Neural crest cell (in vitro differentiated cells): ENCODE measurements at places on chromosomes 2 and 18. TPM values are rescaled to one million over a fixed set of nuclear protein-coding genes. Genes with fewer than 3 reads are reported as not detected.

DNA sequence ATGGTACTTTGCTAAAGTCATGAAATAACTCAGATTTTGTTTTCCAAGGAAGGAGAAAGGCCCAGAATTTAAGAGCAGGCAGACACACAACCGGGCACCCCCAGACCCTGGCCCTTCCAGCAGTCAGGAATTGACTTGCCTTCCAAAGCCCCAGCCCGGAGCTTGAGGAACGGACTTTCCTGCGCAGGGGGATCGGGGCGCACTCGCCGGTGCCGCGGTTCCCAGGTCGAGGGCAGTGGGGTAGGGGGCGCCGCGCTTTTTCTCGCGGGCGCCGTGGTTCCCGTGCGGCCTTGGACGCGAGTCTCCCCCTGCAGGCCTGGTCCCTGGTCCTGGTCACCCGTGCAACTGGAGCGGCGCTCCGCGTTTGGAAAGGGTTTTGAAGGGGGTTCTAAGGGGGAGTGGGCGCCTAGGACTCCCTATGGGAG is 1.2 kb downstream of the ZNF236 start:
- peaks cover 3% of the 10 kb centered on the region for H3K36me3 ChIP-seq
- peak overlapping the region; percentile 91 for H3K4me3 ChIP-seq
- peak; percentile 29 for DNase-seq

- H3K4me1 ChIP-seq: peaks cover 4% of the 10 kb centered on the region
- no peaks in the 10 kb centered on the region for H3K36me3 ChIP-seq
- H3K27ac ChIP-seq: no peak overlapping the region
- peaks cover 6% of the 10 kb centered on the region for H3K27me3 ChIP-seq
Observed at GRCh38 chr2:136917411-136917881, 152.1 kb downstream of the THSD7B start.

- no peaks in the 10 kb centered on the region for H3K36me3 ChIP-seq
- no peaks in the 10 kb centered on the region for H3K4me1 ChIP-seq
- peaks cover under 1% of the 10 kb centered on the region for H3K27me3 ChIP-seq
- no peak for DNase-seq
- H3K27ac ChIP-seq: no peak overlapping the region
- no peak overlapping the region for H3K4me3 ChIP-seq
Observed at GRCh38 chr2:238122287-238123217, 15.9 kb upstream of the KLHL30 start.

DNA sequence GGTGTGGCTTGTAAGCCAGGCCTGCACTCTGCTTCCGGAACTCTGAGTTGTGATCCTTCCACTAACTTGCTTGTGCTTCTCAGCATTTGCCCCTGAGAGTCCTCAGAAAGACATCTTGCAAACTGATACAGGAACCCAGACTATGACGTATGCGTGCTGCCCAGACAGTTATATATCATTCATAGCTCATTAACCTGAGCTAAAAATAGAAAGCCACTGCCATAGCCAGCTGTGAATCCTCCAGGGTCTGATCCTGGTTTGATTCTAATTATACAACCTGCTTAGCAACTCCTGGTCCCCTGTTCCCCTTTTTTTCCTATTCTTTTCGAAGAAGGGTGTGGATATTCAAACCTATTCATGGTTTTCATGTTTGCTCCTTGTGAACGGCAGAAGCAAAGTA is 63.7 kb downstream of the MARCHF4 start:
- no peak overlapping the region for H3K4me3 ChIP-seq
- no peaks in the 10 kb centered on the region for H3K36me3 ChIP-seq
- H3K27ac ChIP-seq: peak overlapping the region; percentile 46

DNA sequence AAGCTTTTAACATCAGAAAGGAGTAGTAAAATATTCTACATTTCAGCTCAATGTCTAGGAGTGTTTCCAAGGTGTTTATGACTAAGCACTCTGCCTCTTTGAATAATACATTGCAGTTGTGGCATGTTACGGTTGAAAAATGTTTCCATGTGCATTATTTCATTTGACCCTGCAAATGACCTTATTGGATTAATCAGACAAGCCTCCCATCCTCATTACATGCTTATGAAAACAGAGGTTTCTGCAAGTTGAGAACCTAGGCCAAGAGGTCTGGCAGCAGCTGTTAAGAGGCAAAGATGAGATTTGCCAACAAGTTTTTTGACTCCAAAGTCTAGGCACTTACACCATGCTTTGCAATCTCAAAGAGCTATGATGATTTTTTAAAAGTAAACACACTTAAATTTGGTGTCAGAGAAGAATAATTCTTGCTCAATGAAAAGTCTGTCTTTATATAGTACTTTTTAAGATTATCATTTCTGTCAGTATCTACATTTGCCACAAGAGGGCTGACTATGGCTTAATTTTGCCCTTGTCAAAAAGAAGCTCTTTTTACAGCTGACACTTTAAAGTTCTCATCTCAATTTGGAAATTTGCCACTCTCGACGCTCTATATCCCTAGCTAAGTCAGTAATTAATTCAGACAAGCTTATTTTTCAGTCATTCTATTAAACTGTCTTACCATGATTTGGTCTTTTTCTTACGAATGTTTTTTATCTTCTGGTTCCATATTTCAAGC is 260.6 kb downstream of the PAX3 start:
- no peak for DNase-seq
- H3K4me3 ChIP-seq: no peak overlapping the region
- H3K36me3 ChIP-seq: no peaks in the 10 kb centered on the region
- peaks cover 7% of the 10 kb centered on the region for H3K4me1 ChIP-seq
- no peaks in the 10 kb centered on the region for H3K27me3 ChIP-seq
- H3K27ac ChIP-seq: no peak overlapping the region

Gene SCYGR3
- total RNA-seq: not detected in 2 replicates

DNA sequence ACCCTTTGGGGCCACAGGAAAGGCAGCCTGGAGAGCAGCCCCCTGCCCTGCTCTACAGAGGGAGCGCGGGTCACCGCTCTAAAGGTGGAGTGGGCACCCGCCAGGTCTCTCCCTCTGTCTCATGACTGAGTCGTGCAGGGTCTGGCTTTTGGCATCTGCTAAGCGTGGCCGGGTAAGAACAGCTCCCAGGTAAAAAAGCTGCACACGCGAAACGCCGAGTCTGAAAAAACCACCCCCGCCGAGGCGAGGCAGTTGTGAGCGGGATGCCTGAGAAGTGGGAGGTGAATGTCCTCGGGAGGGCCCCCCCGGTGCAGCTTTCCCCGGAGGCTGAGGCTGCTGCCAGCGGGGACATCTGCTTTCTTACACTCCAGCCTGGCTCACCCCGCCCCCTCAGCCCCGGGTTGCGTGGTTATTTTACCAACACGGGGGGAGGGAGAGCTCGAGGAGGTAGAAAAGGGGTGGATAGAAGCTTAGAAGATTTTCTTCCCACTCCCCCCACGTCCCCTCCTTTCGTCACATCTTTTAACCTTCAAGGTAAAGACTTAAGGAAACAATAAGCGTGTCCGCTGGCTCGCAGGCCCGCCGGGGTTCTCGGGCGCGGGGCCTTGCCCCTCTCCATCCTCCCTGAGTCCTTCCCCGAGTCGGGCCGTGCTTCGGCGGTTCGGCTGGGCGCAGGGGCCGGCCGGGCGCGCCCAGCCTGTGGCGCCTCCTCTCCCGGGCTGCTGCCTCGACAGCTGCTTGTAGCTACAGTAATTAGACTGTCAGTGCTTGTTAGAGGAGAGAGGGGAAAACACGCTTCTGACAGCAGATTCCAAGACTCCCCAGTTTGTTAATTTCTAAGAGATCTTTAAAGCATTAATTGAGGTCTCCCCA is 70.6 kb upstream of the PSMD14 start:
- H3K27ac ChIP-seq: no peak overlapping the region
- H3K4me1 ChIP-seq: peaks cover 31% of the 10 kb centered on the region
- H3K4me3 ChIP-seq: peak overlapping the region; percentile 95
- peaks cover 10% of the 10 kb centered on the region for H3K27me3 ChIP-seq
- H3K36me3 ChIP-seq: no peaks in the 10 kb centered on the region

DNA sequence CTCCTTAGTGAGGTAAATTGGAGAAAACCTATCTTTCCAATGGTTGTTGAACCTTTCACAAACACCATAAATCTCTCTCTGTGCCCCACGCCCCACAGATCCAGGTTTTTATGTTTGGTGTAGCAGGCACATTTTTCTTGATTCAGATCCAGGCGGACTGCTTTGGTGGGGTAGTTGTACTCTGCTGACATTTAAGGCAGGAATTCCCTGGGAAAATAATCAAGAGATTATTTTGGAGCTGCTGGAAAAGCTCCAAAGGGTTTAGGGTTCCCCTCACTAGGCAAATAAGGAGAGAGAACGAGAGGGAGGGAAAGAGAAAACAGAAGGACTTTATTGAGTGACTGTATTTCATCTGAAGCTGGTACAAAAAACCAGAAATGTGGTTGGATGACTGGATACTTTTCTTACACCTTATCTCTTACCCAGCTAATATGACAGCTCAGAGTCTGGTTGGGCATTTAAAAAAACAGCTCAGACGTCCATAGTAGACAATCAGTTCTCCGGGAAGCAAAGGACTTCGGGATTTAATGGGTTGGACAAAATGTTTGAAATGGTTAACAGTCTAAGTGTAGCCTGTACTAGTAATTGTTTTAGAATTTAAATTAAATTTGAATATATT is 3.6 kb upstream of the AQP4 start:
- H3K4me1 ChIP-seq: no peaks in the 10 kb centered on the region
- H3K27ac ChIP-seq: no peak overlapping the region
- peaks cover 34% of the 10 kb centered on the region for H3K27me3 ChIP-seq
- no peaks in the 10 kb centered on the region for H3K36me3 ChIP-seq

Gene CCDC141
- not detected in 2 replicates for total RNA-seq

- no peak overlapping the region for H3K27ac ChIP-seq
- H3K4me3 ChIP-seq: no peak overlapping the region
- DNase-seq: peak; percentile 61
Observed at GRCh38 chr2:98412751-98413458, 31.8 kb upstream of the INPP4A start.

GRCh38 chr2:37412231-37412630 is 67.8 kb downstream of the QPCT start:
- H3K27me3 ChIP-seq: peaks cover 59% of the 10 kb centered on the region
- no peak overlapping the region for H3K27ac ChIP-seq
- DNase-seq: no peak
- no peaks in the 10 kb centered on the region for H3K36me3 ChIP-seq

GRCh38 chr18:26418225-26418624 is 130.1 kb downstream of the KCTD1 start:
- H3K4me1 ChIP-seq: peaks cover 8% of the 10 kb centered on the region
- no peak overlapping the region for H3K4me3 ChIP-seq
- no peaks in the 10 kb centered on the region for H3K27me3 ChIP-seq
- DNase-seq: no peak
- no peaks in the 10 kb centered on the region for H3K36me3 ChIP-seq

Gene ST8SIA5
- 0.79 and 2.7 TPM in 2 replicates for total RNA-seq

- no peak overlapping the region for H3K4me3 ChIP-seq
- no peak for DNase-seq
- no peaks in the 10 kb centered on the region for H3K27me3 ChIP-seq
- peaks cover 57% of the 10 kb centered on the region for H3K4me1 ChIP-seq
Observed at GRCh38 chr2:9247177-9247576, 40.6 kb downstream of the ASAP2 start.

Gene KIF5C
- total RNA-seq: 63.3 and 66.7 TPM in 2 replicates

Gene GAL3ST2
- 0.28 TPM in 1 of 2 replicates, not detected in the other for total RNA-seq

Gene LRRC30
- not detected in 2 replicates for total RNA-seq

Gene LYG1
- total RNA-seq: 1.7 and 1.9 TPM in 2 replicates

Gene FOXD4L1
- 0.23 and 0.52 TPM in 2 replicates for total RNA-seq
